Activated CD4-positive, alpha-beta T cell treated with anti-CD3 and anti-CD28 coated beads, Interleukin-2, amount 50 U/mL, for 24 hours (primary cell): ENCODE measurements at places on chromosomes 3 and 15.

GRCh38 chr15:99651023-99651807 lies 82.0 kb downstream of the LYSMD4 start:
- DNase-seq, result no peak

DNA sequence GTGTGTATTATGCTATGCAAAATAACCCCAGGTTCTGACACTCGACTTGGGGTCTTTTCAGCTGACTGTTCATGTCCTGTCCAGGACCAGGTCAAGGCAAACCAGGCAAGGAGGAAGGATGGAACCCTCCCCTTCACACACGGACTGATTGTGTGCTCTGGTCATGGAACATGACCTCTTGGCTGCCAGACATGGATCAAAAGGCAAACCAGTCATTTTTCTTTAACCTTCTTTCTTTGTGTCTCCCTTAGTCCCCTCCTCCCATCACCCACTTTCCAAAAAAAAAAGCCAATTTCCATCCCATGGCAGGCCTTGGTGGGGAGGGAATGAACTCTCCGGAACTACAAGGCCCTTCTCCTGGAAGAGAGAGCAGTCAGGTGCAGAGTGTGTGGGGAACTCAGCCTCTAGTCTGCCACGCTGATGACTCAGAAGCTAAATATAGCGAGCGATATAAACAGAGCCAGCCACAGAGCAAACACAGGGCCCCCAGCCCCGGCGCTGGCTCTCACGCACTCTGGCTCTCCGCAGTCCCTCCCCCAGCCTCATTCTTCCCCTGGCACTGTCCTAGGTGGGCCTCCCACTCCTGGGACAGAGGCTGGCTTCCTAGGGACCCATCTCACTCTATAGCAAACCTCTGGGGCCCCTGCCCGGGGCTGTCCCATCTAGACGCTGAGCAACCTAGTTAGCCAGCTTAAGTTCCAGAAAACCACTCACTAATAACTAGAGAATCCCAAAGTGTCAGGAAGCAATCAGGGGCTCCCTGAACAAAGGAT lies 10.0 kb downstream of the BMF start:
- DNase-seq, result peak; percentile 81

DNA sequence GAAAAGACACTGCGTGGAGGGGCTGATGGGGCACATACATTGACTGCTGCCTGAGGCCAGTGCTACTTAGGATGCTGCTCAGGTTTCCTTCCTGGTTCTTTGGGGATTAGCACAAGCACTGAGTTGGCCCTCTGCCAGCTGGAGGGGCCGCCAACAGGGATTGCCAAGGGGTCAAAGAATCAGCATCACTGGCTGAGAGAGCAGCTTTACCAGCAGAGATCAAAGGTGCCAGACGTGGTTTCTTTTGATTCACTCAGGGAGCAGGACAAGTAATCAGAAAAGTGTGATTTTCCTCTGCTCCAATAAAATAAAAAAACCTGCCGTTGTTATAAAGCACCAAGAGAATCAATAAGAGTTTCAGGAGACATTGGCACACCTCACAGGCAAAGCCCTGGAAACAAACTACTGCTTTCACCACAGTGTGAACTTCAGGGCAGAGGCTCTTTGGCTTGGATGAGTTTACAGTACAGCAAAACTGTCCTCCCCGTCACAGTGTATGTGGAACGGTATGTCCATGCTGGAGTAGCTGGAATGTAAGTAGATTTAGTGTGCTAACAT lies 45.8 kb upstream of the FSIP1 start:
- DNase-seq, result no peak

- no peak for DNase-seq
Observed at GRCh38 chr3:12372741-12373280, 83.9 kb downstream of the PPARG start.

DNA sequence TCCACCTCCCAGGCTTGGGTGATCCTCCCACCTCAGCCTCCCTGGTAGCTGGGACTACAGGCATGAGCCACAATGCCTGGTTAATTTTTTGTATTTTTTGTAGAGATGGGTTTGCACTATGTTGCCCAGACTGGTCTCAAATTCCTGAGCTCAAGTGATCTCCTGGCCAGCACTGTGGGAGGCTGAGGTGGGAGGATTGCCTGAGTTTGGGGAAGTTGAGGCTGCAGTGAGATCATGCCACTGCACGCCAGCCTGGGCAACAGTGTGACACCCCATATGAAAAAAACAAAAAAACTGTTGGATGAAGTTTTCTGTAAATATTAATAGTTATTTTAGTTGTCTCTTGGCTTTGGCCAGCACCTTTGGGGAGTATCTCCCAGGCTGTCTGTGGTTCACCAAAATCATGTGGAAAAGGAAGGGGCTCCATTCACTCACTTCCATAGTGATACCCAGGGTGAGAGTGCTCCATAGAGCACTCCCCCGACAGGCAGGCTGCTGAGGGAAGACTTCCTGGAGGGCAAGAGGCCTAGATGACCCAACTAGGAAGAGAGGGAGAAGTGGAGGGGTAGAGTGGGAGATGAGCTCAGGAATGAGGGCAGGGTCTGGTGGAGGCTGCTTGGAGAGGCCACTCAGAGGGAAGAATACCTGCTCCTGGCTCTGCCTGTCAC lies 47.1 kb downstream of the CDC25A start:
- DNase-seq, result no peak

DNA sequence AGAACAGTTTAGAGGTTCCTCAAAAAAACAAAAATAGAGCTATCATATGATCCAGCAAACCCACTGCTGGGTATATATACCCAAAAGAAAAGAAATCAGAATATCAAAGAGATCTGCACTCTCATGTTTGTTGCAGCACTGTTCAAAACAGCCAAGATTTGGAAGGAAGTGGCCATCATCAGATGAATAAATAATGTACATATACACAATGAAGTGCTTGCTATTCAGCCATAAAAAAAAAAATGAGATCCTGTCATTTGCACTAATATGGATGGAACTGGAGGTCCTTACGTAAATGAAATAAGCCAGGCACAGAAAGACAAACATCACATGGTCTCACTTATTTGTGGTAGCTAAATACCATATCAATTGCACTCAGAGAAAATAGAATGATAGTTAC lies 58.4 kb downstream of the SCAPER start:
- no peak for DNase-seq

DNA sequence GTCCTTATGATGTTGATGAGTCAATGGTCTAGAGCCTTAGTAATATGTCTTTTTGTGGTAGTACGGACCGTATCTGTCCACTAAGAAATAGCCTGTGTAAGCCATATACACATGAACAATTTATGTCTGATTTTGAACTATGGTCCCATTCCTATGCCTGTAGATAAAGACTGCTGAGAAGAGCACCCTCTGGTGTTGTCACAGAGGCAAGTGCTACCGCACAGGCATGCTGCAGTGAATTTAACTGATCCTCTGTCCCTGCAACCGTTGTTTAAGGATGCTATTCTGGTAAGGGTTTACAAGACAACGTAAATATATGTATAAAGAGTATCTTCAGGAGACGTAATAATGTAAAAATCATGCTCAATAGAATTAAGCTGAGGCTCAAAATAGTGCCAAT lies 170.7 kb downstream of the UBE3A start:
- no peak for DNase-seq

DNA sequence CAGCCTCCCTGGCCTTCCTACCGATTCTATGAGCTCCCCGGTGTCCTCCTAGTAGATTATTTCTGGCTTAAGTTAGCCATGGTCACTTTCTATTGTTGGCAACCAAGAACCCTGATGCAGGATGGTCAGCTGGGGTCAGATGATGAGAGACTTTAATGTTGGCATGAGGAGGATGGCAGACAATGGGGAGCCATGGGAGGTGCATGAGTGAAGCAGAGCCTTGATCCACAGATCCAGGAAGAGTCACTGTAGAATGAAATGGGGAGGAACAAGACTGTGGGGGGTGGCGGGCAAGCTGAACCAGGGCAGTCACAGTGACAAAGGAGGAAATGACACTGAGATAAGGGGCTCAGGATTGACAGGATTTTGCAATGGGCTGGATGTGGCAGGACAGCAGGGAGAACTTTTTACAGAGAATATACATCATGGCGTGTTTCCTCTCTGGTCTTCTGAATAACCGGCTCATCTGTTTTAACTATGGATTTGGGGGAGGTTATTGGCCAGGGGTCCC lies 60.9 kb downstream of the RPLP1 start:
- no peak for DNase-seq

- no peak for DNase-seq
Observed at GRCh38 chr3:54042259-54042823, 80.0 kb upstream of the CACNA2D3 start.

DNA sequence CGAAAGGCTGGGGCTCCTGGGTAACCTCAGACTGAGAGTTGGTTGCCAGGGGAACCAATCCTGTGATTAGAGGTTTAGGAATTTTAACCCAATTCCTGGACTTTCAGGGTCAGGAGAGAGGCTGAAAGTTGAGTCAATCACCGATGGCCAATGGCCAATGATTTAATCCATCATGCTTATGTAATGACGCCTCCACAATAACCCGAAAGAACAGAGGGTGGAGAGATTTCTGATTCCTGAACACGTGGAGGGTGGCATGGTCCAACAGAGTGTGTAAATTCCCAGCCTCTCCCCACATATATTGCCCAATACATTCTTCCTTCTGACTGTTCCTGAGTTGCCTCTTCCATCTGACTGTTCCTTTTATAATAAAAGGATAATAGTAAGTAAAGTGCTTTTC lies 137.2 kb upstream of the CBLB start:
- DNase-seq, result no peak

- DNase-seq, result no peak
Observed at GRCh38 chr15:63526401-63526800, 22.0 kb downstream of the USP3 start.

DNA sequence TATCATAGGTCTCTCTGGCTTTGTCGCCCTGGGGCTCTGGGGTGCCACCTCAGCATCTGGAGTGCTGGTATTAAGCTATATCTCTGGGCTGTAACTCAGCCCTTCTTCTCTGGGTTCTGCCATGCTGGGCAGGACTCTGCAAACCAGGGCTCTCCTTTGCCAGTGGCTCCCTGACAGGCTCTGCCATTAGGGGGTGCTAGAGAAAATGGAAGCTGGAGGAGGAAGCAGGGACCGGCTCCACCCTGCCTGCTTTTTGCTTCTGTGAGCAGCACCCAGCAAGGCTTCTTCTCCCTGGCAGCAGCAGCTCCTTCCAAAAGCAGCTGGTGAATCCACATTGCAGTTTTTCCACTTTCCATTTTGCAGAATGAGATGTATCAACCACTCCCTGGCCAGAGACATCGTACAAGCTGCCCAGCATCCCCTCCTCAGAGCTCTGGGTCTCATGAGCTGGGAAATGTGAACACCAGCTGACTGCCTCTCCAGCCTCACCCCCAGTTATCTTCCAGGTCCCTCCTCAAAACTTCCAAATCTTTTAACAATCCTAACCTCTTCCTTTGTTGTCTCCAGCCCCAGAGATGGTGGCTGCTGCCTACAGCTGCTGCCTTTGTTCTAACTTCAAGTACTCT lies 165.0 kb downstream of the ABHD5 start:
- DNase-seq, result peak; percentile 41

GRCh38 chr3:121473001-121473400 lies 72.8 kb downstream of the POLQ start:
- no peak for DNase-seq

DNA sequence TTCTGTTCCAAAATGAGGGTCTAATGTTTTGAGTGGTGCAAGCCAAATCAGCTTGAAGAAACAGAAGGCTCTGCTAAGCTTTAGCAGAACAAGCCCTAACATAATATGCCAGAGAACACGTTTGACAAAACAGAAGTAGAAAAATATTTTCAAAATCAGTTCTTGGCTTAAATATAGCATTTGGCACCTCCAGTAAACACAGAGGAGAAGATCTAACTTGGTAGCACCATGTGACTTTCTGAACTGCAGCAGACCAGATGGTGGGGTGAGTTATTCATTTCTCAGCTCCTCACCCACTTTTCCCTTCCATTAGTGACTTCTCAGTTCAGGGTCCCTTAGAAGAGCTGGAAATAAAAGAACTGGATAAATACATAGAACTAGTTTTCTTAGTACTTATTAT lies 395.8 kb downstream of the MAGI1 start:
- no peak for DNase-seq

DNA sequence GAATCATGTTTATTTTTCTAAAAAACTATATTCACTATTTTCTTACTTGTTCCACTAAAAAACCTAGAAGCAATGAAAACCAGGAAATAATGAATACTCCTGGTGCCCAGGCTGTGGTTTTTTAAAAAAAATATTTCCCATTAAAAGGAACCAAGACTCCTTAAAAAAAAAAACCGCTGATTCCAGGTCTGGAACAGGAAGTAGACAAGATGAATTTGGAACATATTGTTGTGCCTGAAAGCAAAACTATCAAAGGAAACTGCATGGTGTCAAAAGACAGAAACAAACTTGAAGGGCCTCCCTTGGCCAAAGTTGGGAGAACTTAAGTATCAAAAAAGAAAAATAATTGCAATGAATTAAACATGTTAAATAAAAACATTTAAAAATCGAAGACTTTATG lies 245.3 kb upstream of the P2RY1 start:
- DNase-seq, result no peak

GRCh38 chr3:10551821-10552630 lies 46.6 kb upstream of the ATP2B2 start:
- DNase-seq, result peak; percentile 74

- no peak for DNase-seq
Observed at GRCh38 chr3:170095771-170096170, 58.0 kb downstream of the GPR160 start.

GRCh38 chr15:43346305-43346704 lies 15.9 kb upstream of the LCMT2 start:
- DNase-seq, result no peak

DNA sequence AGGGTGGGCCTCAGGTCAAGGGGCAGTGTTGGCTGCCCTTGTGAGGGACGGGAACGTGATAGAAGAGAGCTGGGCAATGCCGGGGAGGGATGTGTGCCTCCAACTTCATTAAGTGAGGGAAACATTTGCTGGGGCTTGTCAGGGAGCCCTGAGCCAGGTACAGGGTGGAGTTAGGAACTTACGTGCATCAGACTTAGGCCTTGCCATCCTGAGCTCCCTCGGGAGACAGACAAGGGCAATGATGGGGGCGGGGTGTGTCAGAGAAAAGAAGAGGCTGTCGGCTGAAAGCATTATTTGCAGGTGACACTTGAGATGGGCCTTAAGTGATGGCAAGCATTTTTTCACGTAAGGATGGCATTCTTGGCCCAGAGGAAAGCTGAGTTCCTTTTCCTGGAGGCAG lies 1.6 kb downstream of the FAM131A start:
- DNase-seq, result no peak

DNA sequence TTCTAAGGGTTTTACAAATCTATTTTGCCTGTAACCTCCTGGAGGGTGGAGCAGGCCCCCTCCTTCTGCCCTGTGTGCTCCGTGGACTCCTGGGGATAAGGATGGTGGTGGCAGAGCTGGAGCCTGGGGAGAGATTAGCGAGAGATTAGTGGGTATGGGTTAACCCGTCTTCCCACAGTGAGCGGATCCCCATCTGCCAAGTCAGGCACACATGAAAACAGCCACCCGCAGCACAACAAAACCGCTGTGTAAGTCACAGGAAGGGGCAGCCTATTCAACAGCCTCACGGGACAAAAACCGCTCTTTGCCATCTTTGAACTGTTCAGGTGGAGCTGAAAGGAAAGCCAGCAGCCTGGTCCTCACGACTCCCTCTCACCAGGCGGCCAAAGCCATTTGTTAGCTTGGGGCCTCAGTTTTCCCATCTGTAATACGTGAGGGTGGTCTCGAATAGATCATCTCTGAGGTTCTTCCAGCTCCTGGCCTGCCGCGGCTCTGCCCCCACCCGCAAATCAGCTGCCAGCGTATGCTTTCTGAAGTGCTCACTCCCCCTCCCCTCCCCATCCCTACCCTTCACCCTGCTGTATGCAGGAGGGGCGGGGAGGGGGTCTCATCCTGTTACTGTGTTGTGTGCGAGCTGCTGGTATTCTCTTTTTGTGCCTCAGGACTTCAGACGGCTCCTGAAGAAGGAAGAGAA lies 43.6 kb downstream of the PDIA5 start:
- DNase-seq, result no peak

- no peak for DNase-seq
Observed at GRCh38 chr3:156509189-156510174, 45.4 kb downstream of the SSR3 start.
